Thymus (tissue), 14 donors: ENCODE measurements at places on chromosomes 6 and 20.

DNA sequence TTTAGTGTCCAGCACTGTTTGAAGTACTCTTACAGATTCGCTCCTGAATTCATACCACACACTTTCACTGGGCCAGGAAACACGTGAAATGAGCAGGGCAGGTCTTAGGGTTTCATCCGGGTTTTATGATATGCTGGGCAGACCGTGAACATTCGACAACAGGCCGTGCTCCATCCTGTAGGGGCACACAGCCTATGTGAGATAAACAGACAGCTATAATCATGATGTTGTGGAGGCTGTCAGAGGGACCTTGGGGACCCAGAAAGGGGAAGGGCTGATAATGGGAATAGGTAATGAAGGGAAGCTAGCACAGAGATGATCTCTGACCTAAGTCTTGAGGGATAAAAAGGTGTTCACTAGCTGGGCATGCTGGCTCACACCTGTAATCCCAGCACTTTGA is 110.4 kb downstream of the RIN2 start:
- H3K27ac ChIP-seq: no peak overlapping the region
- H3K27me3 ChIP-seq: no peaks in the 10 kb centered on the region
- H3K4me1 ChIP-seq: no peaks in the 10 kb centered on the region
- no peak for DNase-seq
- no peaks in the 10 kb centered on the region for H3K36me3 ChIP-seq

GRCh38 chr20:50127587-50128519 is 14.9 kb upstream of the UBE2V1 start:
- no peak overlapping the region for H3K27ac ChIP-seq
- H3K4me3 ChIP-seq: no peak overlapping the region
- H3K36me3 ChIP-seq: peaks cover 78% of the 10 kb centered on the region
- no peaks in the 10 kb centered on the region for H3K4me1 ChIP-seq
- no peak for DNase-seq

GRCh38 chr20:2507464-2507863 is 1.3 kb downstream of the ZNF343 start:
- no peak overlapping the region for H3K4me3 ChIP-seq
- no peaks in the 10 kb centered on the region for H3K27me3 ChIP-seq
- no peaks in the 10 kb centered on the region for H3K36me3 ChIP-seq
- DNase-seq: no peak

DNA sequence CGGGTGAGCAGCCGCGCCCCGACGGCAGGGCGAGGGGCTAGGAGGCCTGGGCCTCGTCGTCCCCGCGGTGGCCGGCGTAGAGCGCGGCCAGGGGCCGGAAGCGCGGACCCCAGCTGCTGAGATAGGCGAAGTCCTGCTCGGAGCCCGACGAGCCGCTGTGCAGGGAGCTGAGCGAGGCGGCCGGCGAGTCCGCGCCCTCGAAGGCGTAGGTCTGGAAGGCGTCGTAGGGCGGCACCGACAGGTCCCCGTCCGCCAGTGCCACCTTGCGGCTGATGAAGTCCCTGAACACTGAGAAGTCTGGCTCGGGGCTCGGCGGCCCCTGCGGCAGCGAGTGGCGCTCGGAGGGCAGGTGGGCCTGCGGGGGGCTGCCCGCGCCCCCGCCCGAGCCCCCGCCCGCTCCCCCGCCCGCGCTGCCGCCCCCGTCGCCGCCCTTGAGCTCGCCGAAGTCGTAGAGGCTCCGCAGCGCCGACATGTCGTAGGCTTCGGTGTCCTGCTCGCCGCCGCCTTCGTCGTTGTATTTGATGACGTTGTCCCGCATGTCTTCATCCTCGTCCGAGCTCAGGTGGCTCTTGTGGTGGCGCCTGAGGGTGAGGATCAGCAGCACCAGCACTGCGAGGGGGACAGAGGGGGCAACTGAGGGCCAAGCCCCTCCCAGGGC is 56.5 kb downstream of the CD40 start:
- DNase-seq: peak; percentile 22
- H3K36me3 ChIP-seq: no peaks in the 10 kb centered on the region
- peaks cover 51% of the 10 kb centered on the region for H3K27me3 ChIP-seq
- H3K27ac ChIP-seq: no peak overlapping the region

DNA sequence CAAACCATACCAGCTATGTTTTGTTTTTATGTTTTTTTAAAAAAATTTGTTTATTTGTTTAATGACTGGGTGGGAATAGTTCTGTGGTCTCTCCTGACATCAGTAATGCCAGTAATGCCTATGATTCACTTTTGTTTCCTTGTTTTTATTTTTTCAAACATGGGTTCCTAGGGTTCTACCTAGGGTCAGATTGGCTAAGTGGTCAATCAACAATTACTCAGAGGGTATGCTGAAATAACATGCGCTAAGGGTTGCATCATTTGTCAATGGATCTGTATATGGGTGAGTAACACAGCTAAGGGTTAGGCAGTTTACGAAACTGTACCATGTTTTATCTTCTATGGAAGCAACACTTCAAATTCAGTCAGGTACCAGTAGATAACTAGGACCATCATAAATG is 583.8 kb upstream of the GJE1 start:
- no peak overlapping the region for H3K27ac ChIP-seq
- no peaks in the 10 kb centered on the region for H3K27me3 ChIP-seq
- no peak for DNase-seq
- no peaks in the 10 kb centered on the region for H3K36me3 ChIP-seq

- no peak overlapping the region for H3K4me3 ChIP-seq
- no peaks in the 10 kb centered on the region for H3K36me3 ChIP-seq
- H3K27ac ChIP-seq: no peak overlapping the region
- H3K27me3 ChIP-seq: no peaks in the 10 kb centered on the region
Measured at GRCh38 chr20:54335299-54335698, 127.4 kb downstream of the PFDN4 start.
